H9 (cell line): ENCODE measurements at places on chromosomes 11 and 22. TPM values are rescaled to one million over a fixed set of nuclear protein-coding genes. Genes with fewer than 3 reads are reported as not detected.
A peak's percentile ranks its signal among the peaks of the same experiment; 100 is the strongest.

Gene PITPNM1
- 43.5 and 50.1 TPM in 2 replicates for total RNA-seq

DNA sequence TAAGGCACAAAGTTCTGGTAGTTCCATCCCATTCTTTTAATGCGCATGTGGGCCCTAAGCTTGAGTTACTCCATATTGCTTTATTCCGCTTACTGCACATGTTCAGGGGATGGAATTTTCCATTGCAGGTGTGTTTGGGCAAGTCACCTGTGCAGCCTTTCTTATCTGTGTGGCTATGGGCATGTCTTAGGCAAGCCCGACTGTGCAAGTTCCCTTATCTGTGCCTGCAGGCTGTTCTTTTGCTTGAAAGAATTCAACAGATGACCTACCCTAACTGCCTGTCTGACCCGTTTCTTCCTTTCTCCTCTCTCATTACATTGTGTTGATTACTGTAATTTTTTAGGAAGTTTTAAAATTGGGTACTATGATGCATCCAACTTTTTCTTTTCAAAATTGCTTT, 363.6 kb downstream of the TTC28 start:
- no peaks in the 10 kb centered on the region for H3K27me3 ChIP-seq
- no peaks in the 10 kb centered on the region for H3K36me3 ChIP-seq
- peak; percentile 31 for DNase-seq
- no peaks in the 10 kb centered on the region for H3K4me1 ChIP-seq

Gene DRICH1
- total RNA-seq, result not detected in 2 replicates

Gene INCENP
- 94.1 and 99.9 TPM in 2 replicates for total RNA-seq

Gene ME3
- total RNA-seq, result 2.2 and 2.8 TPM in 2 replicates

DNA sequence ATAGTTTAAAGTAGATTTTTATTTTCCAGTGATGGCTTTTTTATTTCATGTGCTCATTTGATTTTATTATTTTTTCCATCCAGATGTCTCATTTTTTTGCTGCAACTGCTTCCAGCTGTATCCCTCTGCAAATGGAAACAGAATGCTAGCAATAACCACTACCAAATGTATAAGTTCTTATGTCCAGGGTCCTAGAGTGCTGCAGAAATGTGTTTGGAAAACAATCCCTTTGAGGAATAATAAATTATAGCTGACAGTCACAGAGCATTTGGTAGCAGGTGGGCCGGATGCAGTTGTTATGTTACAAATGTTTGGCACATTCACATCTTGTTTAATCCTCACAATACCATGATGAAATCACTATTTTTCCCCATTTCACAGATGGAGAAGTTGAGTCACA, 300.7 kb upstream of the PDGFD start:
- no peak for DNase-seq
- H3K36me3 ChIP-seq, result no peaks in the 10 kb centered on the region
- no peak overlapping the region for H3K27ac ChIP-seq
- no peak overlapping the region for H3K4me3 ChIP-seq

- H3K36me3 ChIP-seq, result peaks cover 70% of the 10 kb centered on the region
- DNase-seq, result no peak
- no peaks in the 10 kb centered on the region for H3K27me3 ChIP-seq
- no peak overlapping the region for H3K27ac ChIP-seq
- no peaks in the 10 kb centered on the region; the same call in 1 of the 2 replicates for H3K4me1 ChIP-seq
Measured at GRCh38 chr22:36337365-36338130, 50.2 kb downstream of the MYH9 start.

- H3K27ac ChIP-seq, result no peak overlapping the region
- H3K4me3 ChIP-seq, result no peak overlapping the region
- H3K36me3 ChIP-seq, result 0 out of 2 replicates have a peak, but pooled peaks cover 3% of the 10 kb centered on the region
- no peak for DNase-seq
- H3K27me3 ChIP-seq, result no peaks in the 10 kb centered on the region
Measured at GRCh38 chr22:46678785-46679700, 58.9 kb downstream of the GRAMD4 start.

DNA sequence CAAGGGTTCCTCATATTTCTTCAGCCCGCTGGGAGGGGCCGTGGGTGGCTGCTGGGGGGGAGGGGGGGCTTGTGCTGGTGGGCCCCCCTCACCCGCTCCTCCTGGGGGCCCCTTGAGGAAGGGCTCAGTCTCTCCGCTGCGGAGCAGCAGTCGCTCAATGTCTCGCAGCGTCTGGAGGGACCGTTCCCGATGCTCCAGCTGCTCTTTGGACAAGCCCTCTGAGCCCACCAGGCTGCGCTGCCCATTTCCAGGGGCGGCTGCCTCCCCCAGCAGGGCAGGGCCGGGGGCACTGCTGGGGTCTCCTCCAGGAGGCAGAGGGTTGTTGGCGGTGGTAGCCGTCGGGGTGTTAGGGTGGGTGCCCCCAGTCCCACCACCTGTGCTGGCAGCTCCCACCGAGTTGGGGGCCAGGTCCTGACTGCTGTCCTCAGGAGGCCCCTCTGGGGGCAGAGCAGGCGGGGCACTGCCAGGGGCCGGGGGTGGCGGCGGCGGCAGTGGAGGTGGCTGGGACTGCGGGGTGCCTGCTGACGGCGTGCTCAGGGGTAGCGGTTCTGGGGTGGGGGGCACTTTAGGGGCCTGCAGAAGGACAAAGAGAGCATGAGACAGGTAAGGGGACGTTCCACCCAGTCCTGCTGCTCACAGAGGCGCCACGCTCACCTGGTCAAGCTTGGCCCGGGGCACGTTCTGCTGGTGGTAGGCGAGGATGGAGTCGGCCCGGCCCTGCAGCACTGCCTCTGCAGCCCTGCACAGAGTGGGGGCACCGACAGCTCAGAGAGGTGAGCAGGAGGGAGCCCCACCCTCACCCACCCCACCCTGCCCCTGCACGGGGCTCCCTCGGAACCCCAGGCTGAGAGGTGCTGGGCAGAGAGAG, 18.9 kb downstream of the CXCR5 start:
- no peak for DNase-seq
- no peak overlapping the region for H3K4me3 ChIP-seq
- no peak overlapping the region for H3K27ac ChIP-seq
- H3K36me3 ChIP-seq, result peaks cover 30% of the 10 kb centered on the region; the same call in 2 of the 3 replicates

DNA sequence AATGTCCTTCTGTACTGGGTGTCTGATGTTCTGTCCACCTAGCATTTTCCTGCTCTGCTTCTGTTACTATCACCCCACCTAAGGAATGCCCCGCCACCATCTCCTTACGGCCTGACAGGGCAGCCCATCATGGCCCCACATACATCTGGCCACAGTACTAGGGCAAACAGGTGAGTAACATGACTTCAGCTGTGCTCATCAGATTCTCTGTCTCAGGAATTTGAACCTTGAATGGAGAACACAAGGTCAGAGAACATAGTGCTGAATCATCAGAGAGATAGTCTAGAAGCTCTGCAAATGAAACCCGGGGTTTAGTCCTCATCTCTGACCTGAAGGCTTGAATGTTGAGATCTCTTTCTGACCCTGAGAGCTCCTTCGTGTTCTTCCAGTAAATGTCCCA, 32.4 kb downstream of the ZC3H12C start:
- no peaks in the 10 kb centered on the region for H3K27me3 ChIP-seq
- no peak overlapping the region for H3K4me3 ChIP-seq
- no peak for DNase-seq

Gene OR4A16
- not detected in 2 replicates for total RNA-seq

DNA sequence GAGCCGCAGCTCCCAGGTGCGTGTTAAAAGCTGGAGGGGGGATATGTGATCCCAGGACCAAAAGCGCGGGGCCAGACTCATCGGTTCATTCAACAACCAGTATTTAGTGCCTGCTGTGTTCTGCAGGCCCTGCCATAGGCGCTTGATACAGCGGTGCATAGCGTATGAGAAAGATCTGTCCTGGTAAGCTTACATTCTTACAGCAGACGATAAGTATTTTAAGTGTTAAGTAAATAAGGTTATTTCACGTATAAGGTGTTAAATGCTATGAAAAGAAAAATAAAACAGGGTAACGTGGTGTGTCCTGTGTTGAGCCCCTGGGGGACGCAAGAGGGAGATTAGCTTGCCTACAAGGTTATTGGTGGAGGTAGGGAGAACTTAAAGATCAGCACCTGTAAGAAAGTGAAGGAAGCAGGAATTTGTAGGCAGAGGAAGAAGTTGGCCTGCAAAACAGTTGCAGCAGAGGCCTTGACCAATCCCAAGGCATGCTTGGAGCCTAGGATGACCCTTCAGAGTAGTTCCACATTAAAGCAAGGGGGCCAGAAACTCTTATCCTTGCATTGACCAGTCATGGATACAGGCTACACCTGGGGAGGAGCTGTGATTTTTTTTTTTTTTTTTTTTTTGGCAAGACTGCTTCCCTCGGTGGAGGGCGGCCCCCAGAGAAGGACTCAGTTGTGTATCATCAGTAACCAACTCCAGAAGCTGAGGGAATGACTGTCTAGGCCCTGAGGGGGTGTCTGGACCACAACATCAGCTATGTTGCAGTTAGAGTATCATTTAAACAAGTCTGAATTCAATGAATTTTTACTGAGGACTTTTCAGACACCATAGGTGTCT, 487 bp upstream of the LIPT2 start:
- peak overlapping the region; percentile 77 for H3K4me3 ChIP-seq
- H3K27me3 ChIP-seq, result no peaks in the 10 kb centered on the region
- no peak for DNase-seq
- no peaks in the 10 kb centered on the region; the same call in 1 of the 2 replicates for H3K4me1 ChIP-seq
- peaks cover 38% of the 10 kb centered on the region for H3K36me3 ChIP-seq

Gene KRTAP5-10
- not detected in 2 replicates for total RNA-seq

DNA sequence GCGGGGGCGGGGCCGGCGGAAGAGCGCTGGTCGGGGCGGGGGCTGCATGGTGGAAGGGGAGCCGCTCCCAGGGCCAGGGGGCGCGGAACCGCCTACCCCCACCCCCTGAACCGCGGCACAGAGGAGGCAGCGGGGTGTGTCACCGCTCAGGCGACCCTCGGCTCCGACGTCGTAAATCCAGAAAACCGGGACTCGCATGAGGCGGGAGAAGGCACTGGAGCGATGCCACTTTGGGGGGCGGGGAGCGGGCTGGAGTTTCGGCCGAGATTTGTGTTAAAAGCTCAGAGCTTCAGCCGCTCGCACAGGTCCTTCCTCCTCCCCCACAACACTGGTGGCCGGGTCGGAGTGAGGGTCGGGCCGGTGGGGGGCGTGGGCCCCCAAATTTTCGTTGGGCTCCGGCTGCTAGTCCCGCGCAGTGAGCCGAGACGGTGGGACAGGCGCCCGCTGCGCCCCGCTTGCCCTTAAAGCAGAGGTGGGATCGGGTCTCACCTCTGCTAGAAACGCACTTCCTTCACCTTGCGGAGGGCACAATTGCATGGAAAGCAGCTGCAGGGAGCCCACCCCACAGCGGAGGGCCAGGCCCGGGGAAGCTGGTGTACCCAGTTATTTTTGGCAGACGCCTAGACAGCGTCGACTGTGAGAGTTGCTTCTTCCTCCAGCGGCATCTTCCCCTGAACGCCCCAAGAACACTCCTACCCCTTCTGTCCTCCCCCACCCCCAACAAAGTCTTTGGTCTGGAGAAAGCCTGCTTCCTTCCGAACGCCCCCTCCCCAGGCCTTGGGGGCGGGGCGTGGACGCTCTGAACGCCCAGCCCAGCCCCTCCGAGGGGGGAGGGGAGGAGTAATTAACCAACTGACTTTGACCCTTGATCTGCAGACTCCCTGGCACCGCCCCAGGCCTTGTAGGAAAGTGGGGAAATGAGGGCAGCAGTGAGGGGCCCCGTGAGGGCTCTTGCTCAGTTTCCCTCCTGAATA, 1.1 kb downstream of the OVOL1 start:
- H3K4me3 ChIP-seq, result peak overlapping the region; percentile 75
- H3K27me3 ChIP-seq, result peaks cover 21% of the 10 kb centered on the region; the same call in 1 of the 2 replicates
- H3K27ac ChIP-seq, result no peak overlapping the region
- DNase-seq, result peak; percentile 86
- H3K36me3 ChIP-seq, result peaks cover 3% of the 10 kb centered on the region; the same call in 1 of the 2 replicates

- H3K27ac ChIP-seq, result no peak overlapping the region
- DNase-seq, result peak; percentile 70
- peaks cover 67% of the 10 kb centered on the region for H3K36me3 ChIP-seq
- H3K4me3 ChIP-seq, result no peak overlapping the region
- no peaks in the 10 kb centered on the region for H3K27me3 ChIP-seq
Measured at GRCh38 chr22:38230108-38230825, 28.5 kb downstream of the MAFF start.

DNA sequence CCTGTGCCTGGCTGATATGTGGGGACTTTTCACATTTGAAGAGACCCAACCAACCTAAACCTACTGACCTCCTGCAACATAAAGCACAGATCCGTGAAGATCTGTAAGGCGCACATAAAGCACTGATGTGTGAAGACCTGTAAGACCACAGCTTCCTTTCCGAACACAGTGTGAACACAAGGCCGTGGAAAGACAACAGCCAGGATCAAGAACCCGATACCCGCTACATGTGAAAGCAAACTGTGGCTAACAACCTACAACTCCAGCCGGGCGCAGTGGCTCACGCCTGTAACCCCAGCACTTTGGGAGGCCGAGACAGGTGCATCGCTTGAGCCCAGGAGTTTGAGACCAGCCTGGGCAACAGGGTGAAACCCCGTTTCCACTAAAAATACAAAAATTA, 17.6 kb upstream of the PPFIA1 start:
- no peaks in the 10 kb centered on the region for H3K36me3 ChIP-seq
- no peaks in the 10 kb centered on the region for H3K4me1 ChIP-seq
- H3K27me3 ChIP-seq, result no peaks in the 10 kb centered on the region
- no peak for DNase-seq

- no peaks in the 10 kb centered on the region; the same call in 1 of the 2 replicates for H3K4me1 ChIP-seq
- H3K27ac ChIP-seq, result no peak overlapping the region
- peaks cover 11% of the 10 kb centered on the region for H3K36me3 ChIP-seq
- H3K4me3 ChIP-seq, result no peak overlapping the region
- no peaks in the 10 kb centered on the region for H3K27me3 ChIP-seq
Measured at GRCh38 chr11:2387266-2387987, 10.3 kb downstream of the CD81 start.

GRCh38 chr11:120657306-120658070, 145.9 kb downstream of the GRIK4 start:
- no peak for DNase-seq
- no peaks in the 10 kb centered on the region for H3K4me1 ChIP-seq
- no peaks in the 10 kb centered on the region for H3K36me3 ChIP-seq
- H3K27me3 ChIP-seq, result no peaks in the 10 kb centered on the region

Gene GRIK4
- 2.2 and 2.3 TPM in 2 replicates for total RNA-seq

DNA sequence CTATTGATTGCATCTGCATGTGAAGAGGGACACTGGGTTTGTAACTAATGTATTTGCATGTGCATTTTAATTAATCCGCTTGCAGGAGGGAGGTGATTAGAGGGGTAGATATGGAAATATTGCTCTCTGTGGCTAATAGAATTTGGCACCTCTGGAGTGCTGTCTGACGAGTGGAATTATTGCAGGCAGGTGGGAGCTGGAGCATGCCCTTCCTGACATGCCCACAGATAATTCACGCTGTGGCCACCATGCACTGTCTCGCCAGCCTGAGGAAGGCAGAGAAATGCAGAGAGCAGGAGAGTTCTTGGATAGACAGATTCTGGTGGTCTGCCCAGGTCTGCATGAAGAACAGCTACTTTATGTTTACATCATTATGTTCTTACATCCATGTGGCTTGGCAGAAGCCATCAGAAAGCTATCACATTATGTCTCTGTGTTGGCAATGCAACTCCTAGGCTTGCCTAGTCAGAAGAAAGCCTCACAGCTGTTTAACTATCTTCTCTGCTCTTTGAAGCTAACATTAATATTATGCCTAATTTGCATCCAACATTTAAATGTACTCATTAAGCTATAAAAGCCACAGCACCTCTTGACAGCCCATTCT, 89.4 kb upstream of the DRD2 start:
- no peak for DNase-seq
- H3K27ac ChIP-seq, result no peak overlapping the region
- peaks cover 9% of the 10 kb centered on the region; the same call in 1 of the 2 replicates for H3K4me1 ChIP-seq
- H3K27me3 ChIP-seq, result no peaks in the 10 kb centered on the region
- no peak overlapping the region for H3K4me3 ChIP-seq
